ENCODE measurements at places on chromosomes 7 and 10.

DNA sequence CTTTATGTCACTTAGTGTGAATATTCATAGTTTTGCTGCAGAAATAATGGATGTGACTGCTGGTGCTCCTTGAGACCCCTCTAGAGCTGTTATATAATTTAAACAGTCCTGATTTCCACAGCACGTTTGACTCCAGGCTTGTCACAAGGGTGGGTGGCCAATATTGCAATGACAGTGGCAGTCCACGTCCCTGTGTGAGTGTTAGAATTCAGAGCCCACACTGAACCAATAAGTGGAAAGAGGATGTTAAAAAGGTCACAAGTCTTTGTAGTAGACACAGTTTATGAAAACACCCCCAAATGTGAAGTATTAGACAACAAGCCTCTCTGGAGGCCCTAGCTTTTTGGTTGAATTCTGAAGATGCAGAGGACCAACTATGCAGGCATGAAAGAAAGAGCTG is 2.0 kb downstream of the PPP1R17 start:
- no peak for DNase-seq

- no peak for DNase-seq
These were observed 176.2 kb downstream of the GNAT3 start for GRCh38 chr7:80335511-80336231.

DNA sequence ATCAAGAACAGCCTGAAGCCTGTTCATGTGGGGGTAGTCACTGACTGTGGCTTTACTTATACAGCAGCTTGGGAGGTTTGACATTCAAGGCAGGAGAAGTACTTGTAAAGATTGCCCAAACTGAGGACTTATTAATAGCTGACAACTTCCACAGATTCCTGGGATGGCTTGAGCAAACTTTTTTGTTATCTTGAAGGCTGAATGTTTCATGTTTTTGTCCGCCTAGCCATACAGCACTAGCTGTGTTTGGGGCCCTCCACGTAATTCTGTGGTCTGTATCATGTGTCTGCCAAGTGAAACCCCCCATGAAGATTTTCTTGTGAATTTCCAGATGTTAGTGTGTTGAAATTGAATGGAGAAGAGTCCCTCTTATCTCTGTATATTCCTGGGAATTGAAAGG is 38.6 kb downstream of the FAS start:
- no peak for DNase-seq

DNA sequence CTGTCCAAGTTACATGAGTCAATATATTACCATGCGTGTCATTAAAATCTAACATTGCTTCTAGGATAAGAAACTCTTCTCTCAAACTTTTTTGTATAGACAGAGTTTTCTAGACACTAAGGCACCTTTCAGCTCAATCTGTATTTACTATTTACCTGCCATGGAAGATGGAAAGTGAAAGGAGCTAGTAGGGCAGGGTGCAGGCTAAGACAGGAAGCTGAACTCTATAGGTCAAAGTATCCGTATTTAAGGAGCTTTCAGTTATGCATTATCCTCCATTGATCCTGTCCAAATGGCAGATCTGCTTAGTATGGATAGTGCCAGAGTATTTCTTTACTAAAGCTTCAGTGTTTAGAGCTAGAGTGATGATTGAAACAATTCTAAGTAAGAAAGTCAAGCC is 612.8 kb downstream of the IPMK start:
- no peak for DNase-seq

DNA sequence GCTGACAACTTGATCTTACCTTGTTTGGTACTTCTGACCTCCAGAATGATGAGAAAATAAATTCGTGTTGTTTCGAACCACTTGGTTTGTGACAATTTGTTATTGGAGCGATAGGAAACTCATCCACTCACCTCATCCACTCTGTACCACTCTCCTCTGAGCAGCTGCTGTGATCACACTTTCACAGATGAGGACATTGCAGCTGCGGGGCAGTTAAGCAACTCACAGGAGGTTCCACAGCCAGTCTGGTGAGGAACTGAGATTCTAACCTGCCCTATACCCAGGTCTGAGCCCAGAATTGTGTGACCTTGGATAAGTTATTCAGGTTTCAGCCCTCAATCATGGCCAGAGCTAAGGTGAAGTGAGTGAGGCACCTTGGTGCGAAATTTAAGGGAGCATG is 35.2 kb downstream of the BTBD16 start:
- DNase-seq = no peak

- no peak for DNase-seq
These were observed 51.9 kb upstream of the GNAT3 start for GRCh38 chr7:80563561-80564327.

DNA sequence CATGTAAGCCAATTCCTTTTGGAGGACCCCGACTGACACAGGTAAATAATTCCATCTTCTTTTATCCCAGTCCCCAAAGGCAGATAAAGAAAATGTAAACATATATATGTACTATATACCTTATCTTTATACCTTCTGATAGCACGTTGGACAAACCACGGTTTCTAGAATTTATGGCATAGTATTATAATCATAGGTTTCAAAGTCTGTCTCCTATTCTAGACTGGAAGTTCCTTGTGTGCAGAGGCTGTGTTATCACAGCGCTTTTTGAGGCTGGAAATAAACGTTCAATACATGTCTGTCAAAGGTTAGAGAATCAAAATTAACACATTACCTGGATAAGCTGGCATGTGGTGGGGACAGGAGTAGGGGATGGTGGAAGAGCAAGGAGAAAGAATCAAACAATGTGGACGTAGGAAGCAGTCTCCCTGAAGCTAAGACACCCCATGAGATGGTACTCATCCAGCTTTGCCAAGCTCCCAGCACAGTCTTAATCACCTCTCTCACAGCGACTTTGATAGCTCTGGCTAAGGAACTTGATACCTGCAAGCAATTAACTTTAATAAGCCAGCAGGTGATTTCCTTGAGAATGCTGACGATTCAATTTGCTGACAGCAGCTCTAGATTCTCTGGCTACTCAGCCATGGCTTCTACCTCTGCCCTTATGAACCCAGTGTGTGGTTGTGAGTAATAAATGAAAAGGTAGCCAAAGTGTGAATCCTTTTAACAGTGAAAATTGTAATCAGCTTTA is 208.4 kb upstream of the LRRTM3 start:
- DNase-seq = no peak

DNA sequence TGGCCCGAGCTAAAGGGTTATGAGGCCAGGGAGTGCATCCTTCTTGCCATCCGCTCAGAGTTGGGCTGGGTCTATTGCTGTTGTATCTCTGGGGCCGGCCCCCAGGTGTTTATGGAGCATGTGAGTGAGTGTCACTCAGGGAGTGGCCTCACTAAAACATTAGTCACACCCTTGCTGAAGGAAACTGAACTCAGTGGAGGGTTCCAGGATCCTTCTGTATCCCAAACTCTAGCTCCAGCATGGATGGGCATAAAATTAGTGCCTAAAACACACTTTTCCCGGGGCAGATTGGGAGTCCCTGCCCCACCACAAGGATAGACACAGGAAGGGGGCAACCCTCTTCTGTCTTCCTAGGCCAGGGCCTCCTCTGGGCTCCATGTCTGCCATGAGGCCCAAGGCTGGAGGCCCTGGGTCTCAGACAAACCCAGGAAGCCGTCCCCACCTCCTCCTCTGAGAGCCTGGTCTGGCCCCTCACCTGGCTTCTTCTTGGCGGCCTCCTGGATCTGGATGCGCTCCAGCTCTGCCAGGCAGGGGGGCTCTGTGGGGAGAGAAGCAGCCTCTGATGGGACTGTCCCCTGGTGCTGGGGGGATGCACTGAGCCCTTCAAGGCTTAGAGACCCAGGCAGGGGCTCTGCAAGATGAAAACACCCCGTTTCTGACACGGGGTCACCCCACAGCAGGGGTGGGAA is 24.5 kb downstream of the SPOCK2 start:
- DNase-seq = no peak

GRCh38 chr10:22054961-22055360 is 51.4 kb upstream of the DNAJC1 start:
- DNase-seq = no peak

DNA sequence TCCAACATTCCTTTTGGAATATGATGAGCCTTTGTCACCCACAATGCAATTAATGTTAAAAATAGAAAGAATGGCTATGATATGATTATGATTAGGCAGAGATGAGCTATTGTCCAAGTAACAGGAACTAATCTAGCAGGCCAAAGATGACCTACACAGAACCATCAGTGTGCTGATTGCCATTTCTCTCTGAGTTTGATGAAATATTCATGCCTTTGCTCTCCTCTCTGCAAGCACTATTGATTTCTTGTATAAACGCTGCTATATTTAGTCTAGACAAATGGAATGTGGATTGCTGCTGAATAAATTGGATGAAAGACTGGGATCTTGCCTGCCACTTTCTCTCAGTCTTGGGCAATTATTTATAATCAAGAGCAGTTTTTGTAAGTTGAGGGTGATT is 85.4 kb downstream of the HDAC9 start:
- DNase-seq = no peak

GRCh38 chr10:93541402-93542357 is 24.8 kb upstream of the FFAR4 start:
- no peak for DNase-seq

DNA sequence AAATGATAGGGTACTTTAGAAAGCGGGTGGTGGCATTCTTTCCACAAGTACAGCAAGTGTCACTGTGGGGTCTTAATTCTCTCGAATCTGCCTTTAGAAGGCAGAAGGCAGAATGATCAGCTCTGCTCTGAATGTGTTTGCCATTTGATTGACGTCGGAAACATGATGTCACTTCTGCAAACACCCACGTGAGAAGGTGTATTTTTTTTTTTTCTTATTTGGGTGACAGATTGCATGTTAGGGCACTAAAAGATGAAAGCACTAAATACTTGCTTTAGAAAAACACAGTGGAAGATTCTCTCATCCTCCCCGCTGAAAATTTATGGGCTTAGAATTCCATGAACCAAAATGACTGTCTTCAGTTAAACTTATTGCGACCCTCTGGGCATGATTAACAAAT is 150.2 kb downstream of the TCF7L2 start:
- DNase-seq = no peak

- no peak for DNase-seq
These were observed 162.9 kb upstream of the NRP1 start for GRCh38 chr10:33497338-33497737.

- DNase-seq = no peak
These were observed 211.6 kb downstream of the INHBA start for GRCh38 chr7:41491308-41491707.

DNA sequence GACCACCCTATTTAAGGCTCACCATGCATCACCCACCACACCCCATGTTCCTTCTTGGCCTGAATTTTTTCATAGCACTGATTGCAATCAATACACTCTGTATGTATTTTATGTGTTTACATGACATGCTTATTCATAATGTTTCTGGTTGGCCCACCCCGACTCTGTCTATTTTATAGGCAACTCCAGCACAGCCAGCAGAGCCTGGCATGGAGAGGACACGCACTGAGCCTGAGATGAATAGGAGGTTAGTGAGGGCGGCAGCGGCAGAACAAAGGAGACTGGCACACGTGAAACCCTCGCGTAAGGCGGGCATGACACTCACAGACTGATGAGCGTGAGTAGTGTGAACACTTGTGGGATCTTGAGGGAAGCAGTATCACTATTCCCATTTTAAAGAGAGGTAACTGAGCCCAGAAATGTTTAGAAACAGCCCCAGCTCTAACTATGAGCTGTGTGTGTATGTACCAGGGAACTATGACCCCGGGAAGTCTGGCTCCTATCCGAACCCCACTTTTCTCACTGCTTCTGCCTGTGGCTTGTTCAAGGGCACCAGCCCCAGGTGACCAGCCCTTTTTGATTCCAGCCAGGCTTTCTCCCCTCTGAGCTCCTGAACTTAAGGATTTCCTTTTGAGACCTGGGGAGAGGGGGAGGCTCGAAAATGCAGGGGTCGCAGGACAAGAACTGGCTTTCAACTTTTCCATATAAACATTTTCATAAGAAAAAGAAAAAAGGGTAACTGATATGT is 113.3 kb downstream of the ARHGAP22 start:
- no peak for DNase-seq

GRCh38 chr7:124959676-124960075 is 30.1 kb upstream of the POT1 start:
- no peak for DNase-seq

GRCh38 chr7:39609113-39609934 is 14.0 kb upstream of the RALA start:
- no peak for DNase-seq

DNA sequence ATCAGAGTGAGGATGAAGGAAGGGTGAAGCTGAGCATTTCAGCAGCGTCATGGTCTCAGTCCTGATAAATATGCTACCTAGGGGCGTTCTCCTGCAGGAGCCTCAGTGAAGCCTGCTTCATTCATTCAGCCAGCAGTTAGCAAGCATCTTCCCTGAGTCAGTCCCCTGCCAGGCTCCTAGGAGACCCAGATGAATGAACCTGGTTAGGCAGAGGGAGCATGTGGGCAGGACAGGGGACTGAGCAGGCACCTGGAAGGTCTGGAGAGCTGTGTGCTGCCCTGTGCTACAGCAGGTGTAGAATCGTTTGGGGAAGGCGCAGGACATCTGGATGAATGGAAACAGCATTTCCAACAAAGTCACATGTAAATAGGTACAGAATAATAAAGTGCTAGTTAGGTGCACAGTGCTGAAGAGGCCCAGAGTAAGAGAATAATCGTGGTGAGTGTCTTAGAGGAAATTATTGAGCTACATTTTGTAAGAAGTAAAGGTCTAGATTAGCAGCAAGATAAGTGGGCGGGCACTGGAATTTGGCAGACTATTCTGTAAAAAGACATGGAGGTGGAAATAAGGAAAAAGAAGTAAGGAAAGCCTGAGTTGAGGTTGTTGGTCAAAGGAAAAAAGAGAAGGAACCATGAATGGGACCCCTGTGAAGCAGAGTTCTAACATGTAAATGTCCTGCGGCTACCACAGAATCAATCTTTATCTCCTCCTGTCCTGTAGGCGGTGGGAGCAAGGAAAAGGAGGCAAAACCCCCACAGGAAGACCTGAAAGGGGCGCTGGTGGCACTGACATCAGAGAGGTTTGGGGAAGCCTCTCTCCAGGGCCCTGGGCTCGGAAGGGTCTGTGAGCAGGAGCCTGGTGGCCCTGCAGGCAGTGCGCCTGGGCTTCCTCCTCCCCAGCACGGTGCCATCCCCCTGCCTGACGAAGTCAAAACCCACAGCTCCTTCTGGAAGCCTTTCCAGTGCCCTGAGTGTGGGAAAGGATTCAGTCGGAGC is 12.0 kb downstream of the ZSCAN25 start:
- DNase-seq = no peak

DNA sequence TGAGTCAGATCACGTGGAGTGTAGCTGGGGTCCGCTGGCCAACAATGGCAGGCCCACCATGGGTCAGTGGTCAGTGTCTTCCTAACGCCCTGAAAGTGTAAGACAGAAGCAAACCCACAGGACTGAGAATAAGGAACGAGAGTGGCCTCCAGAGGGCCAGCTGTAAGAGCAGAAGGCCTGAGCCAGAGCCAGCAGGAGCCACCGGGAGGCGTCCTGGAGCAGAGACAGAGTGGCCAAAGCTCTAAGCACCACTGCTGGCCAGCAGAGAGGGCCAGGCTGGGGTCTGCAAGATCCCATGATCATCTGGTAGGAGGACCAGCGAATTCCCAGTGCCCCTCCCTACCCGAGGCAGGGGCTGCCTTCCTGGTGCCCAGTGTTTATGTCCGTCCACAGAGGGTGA is 9.2 kb downstream of the CCDC201 start:
- no peak for DNase-seq

All from activated CD8-positive, alpha-beta memory T cell treated with anti-CD3 and anti-CD28 coated beads for 1 hour (primary cell).